ENCODE measurements at places on chromosomes 7 and 10.

- no peak for DNase-seq
Observed at GRCh38 chr7:140155428-140155827, 21.4 kb downstream of the KDM7A start.

DNA sequence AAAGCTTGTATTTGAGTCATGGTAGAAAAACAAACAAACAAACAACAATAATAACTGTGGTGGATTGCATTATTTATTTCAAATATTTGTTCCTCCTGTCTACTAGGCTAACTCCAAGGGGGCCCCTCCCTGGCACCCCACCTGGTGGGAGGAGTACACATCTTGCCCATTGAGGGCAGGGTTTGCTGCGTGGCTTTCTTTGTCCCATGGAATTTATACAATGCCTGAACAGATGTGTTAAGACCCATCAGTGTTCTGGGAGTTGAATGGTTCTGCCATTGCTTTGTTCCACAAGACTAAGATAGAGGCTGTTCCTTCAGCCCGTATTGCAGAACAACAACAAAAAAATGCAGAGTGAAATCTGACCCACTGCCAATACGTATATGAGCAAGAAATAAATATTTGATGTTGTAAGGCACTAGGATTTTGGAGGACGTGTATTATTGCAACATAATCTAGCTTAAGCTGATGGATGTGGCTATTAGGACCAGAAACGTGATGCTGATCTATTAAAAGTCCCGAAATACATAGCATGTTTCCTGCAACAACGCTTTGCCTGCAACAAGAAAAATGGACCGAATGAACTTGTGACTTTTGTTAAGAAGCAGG is 119.1 kb upstream of the JCAD start:
- DNase-seq: no peak

DNA sequence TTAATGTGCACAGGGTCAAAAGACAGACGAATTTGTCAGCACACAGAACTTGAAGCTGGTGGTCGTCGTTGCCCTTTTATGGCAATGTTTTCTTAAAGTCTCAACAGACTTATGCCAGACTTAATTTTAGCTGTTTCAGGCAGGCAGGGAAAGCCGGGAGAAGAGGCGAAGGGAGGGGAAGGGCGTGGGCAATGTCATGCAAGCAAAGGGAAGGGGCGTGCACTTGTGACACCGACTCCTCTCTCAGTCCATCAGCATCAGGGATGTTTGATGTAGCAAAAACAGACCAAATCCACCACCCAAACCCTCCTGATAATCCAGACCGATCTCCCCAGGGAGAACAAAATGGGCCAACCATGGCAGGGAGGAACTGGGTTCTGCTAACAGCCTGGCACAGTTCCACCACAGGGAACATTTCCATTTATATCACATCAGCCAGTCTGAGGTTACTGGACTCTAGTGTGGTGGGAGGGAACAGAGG is 118.1 kb upstream of the RHEB start:
- no peak for DNase-seq

- no peak for DNase-seq
Observed at GRCh38 chr7:124989911-124990310, 60.3 kb upstream of the POT1 start.

DNA sequence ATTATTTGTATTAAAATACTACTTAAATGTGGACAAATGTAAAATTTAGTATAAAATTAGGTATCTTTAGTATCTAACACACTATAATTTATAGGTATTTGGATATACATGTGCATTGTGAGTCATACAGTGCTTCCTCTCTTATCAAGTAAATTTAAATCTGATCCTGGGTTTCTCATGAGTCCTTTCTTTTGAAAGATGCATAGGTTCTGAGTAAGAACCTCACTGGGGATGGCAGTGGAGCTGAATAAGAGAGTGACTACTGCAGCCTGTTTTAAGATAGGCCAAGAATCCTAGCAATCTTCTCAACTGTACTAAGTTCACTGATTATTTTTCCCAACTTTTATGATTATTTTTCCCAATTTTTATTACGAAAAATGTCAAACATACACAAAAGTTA is 16.2 kb downstream of the CEP55 start:
- DNase-seq: no peak

DNA sequence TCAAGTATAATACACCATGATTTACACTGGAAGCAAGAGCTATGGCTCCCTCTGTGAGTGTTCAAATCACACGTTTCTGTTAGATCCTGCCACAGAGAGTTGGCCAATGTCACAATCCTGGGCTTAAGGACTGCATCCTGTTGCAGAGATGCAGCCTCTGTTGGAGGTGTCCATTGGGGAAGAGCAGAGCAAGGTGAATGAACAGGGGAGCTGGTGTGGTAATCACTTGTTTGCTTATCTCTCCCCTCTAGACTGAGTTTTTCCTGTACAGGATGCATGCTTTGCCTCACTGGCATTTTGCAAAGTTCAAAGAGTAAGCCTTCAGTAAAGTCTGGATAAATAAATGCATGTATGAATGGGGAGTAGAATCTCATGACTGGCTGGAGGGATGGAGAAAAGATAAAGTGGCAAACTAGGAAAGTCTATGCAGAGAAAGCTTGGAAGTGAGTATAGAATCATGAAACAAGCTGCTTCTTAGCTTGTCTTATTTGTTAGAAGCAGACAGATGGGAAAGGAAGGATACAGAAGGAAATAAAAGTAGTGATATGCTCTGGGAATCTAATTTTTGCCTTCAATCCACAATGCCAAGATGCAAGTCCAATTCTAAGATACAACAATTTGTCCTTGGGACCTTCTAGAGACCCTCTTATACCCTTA is 605.9 kb downstream of the KCNMA1 start:
- DNase-seq: no peak

DNA sequence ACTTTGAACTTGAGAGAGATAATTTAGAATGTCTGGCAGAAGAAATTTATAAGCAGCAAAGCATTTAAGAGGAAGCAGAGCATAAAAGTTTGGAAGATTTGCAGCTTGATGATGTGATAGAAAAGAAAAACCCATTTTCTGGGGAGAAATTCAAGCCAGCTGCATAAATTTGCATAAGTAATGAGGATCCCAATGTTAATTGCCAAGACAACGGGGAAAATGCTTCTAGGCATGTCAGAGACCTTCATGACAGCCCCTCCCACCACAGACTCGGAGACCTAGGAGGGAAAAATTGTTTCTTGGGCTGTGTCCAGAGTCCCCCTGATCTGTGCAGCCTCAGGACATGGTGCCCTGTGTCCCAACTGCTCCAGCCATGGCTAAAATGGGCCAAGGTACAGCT is 263.6 kb upstream of the POT1 start:
- DNase-seq: no peak

GRCh38 chr10:10911471-10911921 is 106.2 kb upstream of the CELF2 start:
- no peak for DNase-seq

- no peak for DNase-seq
Observed at GRCh38 chr10:94008526-94008925, 14.8 kb downstream of the PLCE1 start.

DNA sequence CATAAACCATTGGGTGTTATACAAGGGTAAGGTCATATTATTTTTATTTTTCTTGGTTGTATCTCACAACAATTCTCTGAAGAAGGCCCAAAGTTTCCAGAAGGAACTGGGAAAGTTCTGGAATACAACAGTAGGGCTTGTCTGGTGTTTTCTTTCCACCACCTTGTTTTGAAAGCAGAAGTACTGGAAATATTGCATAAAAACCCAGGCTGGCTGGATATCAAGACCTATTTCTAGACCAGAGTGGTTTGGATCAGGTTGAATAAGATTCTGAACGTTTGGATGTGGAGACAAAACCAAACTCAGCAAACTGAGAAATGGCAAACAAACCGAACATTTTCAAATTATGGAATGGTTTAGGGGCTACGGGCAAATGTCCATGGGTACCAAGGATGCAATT is 182.6 kb upstream of the FZD8 start:
- DNase-seq: no peak

GRCh38 chr7:100588438-100588837 is 2.3 kb downstream of the FBXO24 start:
- no peak for DNase-seq

DNA sequence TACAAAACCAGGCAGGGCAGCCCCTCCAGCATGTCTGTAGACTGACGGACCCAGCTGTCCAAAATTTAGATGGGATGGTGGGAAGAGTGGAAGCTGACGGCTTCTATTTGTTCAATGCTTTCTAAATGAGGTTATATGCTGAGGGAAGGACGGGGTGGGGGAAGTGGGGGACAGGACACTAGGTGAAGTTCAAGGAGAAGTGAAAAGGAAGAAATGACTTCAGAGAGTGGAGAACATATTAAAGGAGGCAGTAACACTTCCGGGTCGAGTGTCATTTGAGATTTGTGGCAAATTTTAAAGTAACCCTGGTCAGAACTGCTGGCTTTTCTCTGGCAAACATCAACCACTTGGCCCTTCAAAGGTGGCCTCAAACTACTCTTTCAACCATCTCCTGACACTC is 9.4 kb downstream of the PIP4K2A start:
- DNase-seq: no peak

All from stimulated activated CD8-positive, alpha-beta memory T cell treated with anti-CD3 and anti-CD28 coated beads, Interleukin-4, amount 100 ng/mL, for 4 hours (primary cell).